Mesendoderm (in vitro differentiated cells): ENCODE measurements at places on chromosomes 6 and 20.

DNA sequence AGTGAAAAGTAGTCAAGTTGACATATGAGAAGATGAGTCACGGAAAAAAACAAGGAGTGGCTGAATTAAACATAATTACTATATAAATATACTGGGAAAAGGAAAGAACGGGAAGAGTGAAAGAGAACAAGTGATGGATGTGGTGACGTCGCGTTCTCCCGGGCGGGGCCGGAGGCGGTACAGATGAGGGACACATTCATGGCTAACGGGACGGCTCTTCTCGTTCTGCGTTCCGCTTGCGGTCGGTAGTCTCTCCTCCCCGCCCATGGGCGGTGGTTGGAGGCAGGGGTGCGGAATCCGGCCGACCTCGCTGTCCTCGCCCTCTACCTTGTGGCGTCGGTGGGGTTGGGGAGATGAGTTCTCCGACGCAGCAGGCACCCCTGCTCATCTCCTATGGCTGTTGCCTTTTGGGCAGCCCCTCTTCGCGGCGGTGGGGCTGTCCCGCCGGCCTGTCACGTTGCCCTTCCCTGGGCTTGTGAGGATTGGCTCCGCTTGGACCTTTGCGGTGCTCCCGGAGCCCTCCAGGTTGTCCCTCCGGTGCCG lies 22.5 kb downstream of the HLA-G start:
- no peaks in the 10 kb centered on the region for H3K27me3 ChIP-seq
- H3K27ac ChIP-seq, result no peak overlapping the region
- H3K36me3 ChIP-seq, result no peaks in the 10 kb centered on the region
- H3K4me1 ChIP-seq, result no peaks in the 10 kb centered on the region

DNA sequence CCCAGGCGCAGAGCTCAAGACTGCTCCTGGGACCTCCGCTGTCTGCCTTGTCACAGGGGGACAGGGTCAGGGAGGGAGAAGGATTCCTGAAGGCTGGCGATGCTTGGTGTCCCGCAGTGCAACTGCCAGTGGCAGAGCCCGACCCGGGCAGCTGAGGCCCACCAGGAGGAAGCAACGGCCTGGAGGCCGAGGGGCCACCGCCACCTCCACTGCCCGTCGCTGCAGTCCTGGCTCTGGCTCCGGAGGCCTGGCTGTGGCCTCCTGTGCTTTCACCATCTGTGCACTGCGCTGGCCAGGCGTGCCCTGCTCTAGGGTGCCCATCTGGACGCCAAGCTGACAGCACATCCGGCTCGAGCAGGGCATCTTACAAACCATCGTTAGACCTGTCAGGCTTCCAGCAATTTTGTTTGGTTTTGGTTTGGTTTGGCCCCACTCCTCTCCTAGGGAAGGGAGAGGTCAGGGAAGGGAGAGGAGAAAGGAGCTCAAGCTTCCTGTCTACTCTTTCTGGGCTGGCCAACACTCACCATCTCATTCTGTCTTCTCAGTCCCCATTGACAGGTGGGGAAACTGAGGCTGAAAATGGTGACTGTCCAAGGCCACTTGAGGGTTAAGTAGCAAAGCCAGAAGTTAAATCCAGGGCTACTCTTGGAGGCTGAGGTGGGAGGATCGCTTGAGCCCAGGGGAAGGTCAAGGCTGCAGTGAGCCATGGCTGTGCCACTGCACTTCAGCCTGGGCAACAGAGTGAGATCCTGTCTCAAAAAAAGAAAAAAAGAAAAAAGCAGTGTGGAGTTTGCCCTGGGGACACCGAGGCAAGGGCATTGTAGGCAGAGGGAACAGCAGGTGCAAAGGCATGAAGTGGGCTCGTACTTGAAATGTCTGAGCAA lies 37.7 kb upstream of the NOL4L start:
- no peak overlapping the region for H3K27ac ChIP-seq
- no peaks in the 10 kb centered on the region for H3K27me3 ChIP-seq
- H3K4me3 ChIP-seq, result no peak overlapping the region
- no peak for DNase-seq
- no peaks in the 10 kb centered on the region for H3K36me3 ChIP-seq
- no peaks in the 10 kb centered on the region for H3K4me1 ChIP-seq

- peak; percentile 83 for DNase-seq
- H3K4me3 ChIP-seq, result no peak overlapping the region
- H3K36me3 ChIP-seq, result no peaks in the 10 kb centered on the region
- H3K27ac ChIP-seq, result no peak overlapping the region
- H3K4me1 ChIP-seq, result no peaks in the 10 kb centered on the region
These were observed 43.7 kb upstream of the MAP7 start for GRCh38 chr6:136593748-136594490.

DNA sequence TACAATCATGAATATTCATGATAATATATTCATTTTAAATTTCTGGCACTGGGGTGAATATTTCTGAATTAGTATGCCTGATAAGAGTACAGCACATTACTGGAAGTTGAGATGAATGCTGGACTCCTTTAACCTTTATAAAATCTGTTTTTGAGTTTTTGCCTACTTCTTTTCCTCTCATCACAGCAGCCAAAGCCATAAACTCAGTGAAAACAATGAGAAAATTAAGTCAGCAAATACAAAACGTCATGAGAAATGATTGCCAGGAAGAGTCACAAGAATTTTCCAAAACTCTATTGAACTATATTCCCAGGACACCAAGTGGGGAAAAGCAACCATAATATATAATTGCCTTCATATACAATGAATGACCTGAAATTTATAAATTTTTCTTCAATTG lies 837.6 kb downstream of the TBC1D32 start:
- H3K27ac ChIP-seq, result no peak overlapping the region
- H3K4me1 ChIP-seq, result no peaks in the 10 kb centered on the region
- no peak overlapping the region for H3K4me3 ChIP-seq
- no peaks in the 10 kb centered on the region for H3K36me3 ChIP-seq

DNA sequence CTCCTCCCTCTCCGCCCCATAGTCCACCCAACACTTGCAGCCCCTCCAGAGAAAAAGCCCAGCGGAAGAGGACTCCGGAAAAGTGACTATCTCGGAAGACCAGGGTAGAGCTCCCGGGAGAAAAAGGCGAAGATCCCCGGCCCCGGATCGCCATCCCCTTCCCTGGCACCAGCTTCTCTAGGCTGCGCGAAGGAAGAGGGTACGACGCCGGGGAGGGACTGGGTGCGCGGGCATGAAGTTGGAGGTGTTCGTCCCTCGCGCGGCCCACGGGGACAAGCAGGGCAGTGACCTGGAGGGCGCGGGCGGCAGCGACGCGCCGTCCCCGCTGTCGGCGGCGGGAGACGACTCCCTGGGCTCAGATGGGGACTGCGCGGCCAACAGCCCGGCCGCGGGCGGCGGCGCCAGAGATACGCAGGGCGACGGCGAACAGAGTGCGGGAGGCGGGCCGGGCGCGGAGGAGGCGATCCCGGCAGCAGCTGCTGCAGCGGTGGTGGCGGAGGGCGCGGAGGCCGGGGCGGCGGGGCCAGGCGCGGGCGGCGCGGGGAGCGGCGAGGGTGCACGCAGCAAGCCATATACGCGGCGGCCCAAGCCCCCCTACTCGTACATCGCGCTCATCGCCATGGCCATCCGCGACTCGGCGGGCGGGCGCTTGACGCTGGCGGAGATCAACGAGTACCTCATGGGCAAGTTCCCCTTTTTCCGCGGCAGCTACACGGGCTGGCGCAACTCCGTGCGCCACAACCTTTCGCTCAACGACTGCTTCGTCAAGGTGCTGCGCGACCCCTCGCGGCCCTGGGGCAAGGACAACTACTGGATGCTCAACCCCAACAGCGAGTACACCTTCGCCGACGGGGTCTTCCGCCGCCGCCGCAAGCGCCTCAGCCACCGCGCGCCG lies 822 bp downstream of the FOXQ1 start:
- peak; percentile 70 for DNase-seq
- H3K36me3 ChIP-seq, result no peaks in the 10 kb centered on the region
- no peak overlapping the region for H3K27ac ChIP-seq
- H3K4me1 ChIP-seq, result peaks cover 3% of the 10 kb centered on the region
- H3K27me3 ChIP-seq, result peaks cover 43% of the 10 kb centered on the region
- no peak overlapping the region for H3K4me3 ChIP-seq

- H3K4me1 ChIP-seq, result no peaks in the 10 kb centered on the region
- no peak overlapping the region for H3K27ac ChIP-seq
- H3K36me3 ChIP-seq, result no peaks in the 10 kb centered on the region
- DNase-seq, result no peak
These were observed 28.5 kb upstream of the MRPS18A start for GRCh38 chr6:43716099-43716498.

GRCh38 chr6:144334150-144334708 lies 49.1 kb downstream of the UTRN start:
- no peaks in the 10 kb centered on the region for H3K27me3 ChIP-seq
- no peak for DNase-seq

DNA sequence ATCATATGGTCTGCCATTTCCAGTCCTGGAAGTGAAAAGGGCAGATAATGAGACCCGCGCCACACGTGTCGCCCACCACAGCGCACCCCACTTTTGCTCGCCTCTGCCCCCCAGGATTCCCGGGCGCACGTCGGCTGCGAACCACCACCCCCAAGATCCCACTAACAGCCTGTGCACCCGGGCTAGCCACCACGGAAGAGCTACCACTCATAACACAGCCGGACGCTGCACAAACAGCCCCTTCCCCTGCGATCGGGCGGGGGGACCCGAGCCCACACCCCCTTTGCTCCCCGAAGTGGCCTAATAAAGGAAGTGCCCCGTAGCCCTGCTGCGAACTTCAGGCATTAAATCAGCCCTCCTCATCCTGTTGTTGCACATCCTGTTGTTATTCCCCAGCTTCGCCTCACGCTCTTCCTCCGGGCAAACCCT lies 506 bp downstream of the CITED2 start:
- H3K36me3 ChIP-seq, result peaks cover 4% of the 10 kb centered on the region
- peaks cover 11% of the 10 kb centered on the region for H3K4me1 ChIP-seq
- H3K27ac ChIP-seq, result peak overlapping the region; percentile 74

- peaks cover 3% of the 10 kb centered on the region for H3K4me1 ChIP-seq
- H3K27ac ChIP-seq, result peak within 1 kb of the TSS; percentile 86
- no peaks in the 10 kb centered on the region for H3K36me3 ChIP-seq
- peak within 1 kb of the TSS; percentile 68 for H3K4me3 ChIP-seq
- peak; percentile 83 for DNase-seq
These were observed at the start of gene NCOA7 for GRCh38 chr6:125790358-125791150. NCOA7 (plus strand) TSS chr6:125790960; CDS start chr6:125815355, 24,395 bp downstream.

GRCh38 chr20:37352608-37352980 lies 6.7 kb downstream of the SRC start:
- no peaks in the 10 kb centered on the region for H3K4me1 ChIP-seq
- no peak overlapping the region for H3K27ac ChIP-seq
- H3K36me3 ChIP-seq, result no peaks in the 10 kb centered on the region

- H3K4me1 ChIP-seq, result no peaks in the 10 kb centered on the region
- H3K27ac ChIP-seq, result no peak overlapping the region
- no peak for DNase-seq
- no peak overlapping the region for H3K4me3 ChIP-seq
- no peaks in the 10 kb centered on the region for H3K27me3 ChIP-seq
- H3K36me3 ChIP-seq, result no peaks in the 10 kb centered on the region
These were observed 81.0 kb downstream of the METTL24 start for GRCh38 chr6:110277100-110277665.

DNA sequence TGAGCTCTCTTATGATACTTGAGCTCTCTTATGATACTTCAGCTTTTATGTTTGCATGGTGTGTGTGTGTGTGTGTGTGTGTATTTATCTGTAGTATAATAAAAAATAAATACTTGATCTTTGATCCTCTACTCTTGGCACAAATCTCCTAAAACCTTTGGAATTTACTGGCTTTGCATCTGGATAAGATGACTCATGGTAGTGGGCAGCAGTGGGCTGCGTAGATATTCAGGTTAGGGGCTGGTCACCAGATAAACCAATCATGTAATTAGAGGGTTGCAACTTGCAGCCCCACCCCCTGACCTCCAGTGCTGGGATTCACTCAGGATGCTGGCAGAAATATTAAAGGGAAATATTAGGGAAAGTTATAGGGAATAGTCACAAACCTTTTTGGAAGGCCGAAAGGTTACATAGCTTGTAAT lies 151.9 kb upstream of the COL21A1 start:
- H3K27me3 ChIP-seq, result no peaks in the 10 kb centered on the region
- no peak overlapping the region for H3K27ac ChIP-seq
- no peaks in the 10 kb centered on the region for H3K4me1 ChIP-seq
- no peaks in the 10 kb centered on the region for H3K36me3 ChIP-seq

DNA sequence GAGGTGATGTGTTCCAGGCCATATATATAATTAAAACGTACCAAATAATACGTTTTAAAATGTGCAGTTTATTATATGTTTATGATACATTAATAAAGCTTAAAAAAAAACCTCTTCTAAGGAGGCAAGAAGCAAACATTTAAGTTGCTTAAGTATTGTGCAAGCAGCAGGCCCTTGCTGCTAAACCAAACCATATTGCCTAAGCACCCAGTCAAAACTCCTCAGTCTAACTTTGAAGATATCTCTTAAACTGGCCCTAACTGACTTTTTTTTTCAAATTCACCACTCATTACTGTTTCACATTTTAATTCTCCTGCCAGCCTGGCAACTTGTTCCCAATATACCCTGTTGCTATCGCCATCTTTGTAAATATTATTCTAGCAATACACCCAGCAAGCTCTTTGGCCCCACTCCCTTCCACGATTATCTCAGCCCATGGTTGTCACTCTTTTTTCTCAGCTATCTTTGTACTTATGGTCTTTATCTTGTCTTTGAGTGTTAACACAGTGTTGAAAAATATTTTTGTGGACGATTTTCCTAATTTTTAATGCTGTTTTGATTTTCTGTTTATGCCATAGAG lies 60.9 kb downstream of the C6orf58 start:
- H3K4me1 ChIP-seq, result no peaks in the 10 kb centered on the region
- no peaks in the 10 kb centered on the region for H3K36me3 ChIP-seq
- H3K27me3 ChIP-seq, result no peaks in the 10 kb centered on the region
- H3K27ac ChIP-seq, result no peak overlapping the region
- DNase-seq, result no peak
